ENCODE measurements at places on chromosomes 12 and 14.

DNA sequence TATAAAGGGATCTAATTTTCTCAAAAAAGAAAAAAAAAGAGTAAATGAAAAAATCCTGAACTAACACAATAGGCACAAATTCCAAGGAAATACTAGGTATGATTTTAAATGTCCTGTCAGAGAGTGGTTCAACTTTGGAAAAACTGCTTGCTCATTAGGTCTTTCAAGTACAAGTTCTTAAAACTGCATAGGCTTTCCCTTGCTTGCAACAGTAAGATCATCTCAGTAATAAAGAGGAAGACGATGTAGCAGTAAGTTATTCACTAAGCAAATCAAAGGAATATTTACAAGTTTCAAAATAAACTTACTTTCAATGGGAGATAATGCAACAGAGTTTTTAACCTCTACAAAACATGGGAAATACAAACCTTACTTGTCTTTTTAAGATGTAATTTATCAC lies 21.6 kb downstream of the CORO1C start:
- no peak for DNase-seq

DNA sequence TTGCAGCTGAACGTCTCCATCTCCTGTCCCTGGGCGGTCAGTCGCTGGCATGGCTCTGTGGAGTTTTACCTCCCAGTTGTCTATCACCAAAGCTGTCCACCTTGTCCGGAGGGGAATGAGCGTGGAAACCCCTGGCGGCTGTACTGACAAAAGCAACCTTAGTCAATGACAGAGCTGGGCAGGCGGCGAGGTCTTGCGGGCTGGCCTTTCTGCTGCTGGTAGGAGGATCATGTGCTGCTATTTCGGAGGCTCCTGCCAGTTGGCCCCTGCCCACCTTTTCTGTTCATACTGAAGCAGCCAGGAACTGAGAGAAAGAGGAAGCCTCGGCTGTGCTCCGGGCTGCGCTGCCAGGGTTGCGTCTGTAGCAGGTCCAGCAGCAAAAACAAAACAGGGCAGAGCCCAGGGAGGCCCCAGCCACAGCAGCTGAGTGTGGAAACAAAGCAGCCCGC lies 57.7 kb downstream of the HMGA2 start:
- no peak for DNase-seq

DNA sequence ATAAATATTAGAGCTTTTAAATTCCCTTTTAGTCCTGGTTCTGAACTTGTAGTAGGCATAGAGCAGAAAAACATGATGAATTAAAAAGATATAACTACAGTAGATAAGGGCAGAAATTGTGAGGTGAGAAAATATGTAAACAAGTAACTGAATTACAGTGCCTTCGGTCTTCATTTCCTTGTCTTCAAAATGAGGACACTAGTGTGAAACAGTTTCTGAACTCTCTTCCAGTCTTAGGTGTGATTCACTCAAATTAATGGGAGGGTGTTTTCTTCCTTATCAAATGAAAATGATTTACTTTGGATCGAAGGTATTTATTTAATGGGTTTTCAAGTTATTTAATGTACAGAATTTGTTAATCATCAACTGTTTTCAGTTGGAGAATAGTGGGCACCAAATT lies 1.5 kb downstream of the FGD4 start:
- no peak for DNase-seq

- no peak for DNase-seq
These were observed 241.4 kb downstream of the NUAK1 start for GRCh38 chr12:105897311-105897725.

- no peak for DNase-seq
These were observed 73.8 kb upstream of the RFX4 start for GRCh38 chr12:106508966-106509365.

DNA sequence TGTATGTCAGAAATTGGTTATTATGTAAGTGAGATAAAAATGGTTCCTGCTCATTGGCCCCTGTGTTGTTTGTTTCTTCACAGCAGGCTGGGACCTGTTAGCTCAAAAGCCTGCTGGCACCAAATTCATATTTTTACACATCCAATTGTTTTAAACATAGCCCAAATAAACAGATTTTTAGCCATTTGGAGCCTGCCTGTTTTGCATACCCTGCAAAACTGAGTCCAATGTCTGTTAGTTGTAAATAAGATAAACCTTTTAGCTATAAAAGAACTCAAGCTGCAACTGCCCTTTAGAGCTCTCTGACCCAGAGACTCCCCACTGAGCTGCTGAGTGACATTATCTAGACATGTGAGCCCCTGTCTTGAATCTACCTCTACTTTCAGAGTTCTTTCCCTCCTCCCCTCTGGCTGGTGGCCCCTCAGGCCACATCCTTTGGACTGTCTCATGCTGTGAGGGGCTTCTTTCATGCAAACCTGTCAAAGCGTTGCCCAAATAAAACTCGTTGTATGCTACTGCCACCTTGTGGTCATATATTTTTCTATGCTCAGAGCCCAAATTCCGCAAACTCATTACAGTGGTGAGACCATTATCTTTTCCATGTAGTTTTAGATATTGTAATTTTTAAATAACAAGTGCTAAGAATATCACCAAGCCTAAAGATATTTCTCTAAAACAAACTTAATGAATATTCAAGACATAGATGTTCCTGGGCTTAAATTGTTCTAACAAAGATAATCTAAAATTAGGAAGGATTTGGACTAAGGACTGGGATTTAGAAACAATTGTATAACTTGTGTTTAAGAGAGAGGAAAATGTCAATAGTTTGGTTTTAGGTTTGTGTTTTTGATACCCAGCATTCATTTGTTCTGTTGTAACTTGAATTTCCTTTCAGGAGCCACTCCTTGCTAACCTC lies 337.9 kb downstream of the AACS start:
- peak; percentile 22 for DNase-seq

GRCh38 chr12:124616394-124617221 lies 49.2 kb upstream of the NCOR2 start:
- no peak for DNase-seq

DNA sequence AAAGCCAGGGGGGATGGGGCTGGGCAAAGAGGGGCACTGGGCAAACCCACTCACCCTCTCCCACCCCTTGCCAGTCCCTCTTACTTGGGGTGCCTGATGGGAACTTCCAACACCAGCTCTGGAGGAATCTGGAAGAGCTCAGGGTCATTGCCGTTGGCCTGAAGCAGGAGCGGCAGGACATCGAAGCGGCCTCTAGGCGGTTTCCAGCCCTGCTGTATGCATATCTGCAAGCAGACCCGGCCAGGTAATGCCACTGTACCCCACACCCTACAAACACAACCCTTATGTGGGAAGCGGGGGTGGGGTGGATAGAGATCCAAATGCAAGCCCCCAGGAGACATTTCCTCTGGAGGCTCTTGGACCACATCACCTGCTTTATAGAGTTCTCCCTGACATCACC lies 83.6 kb downstream of the NOS1 start:
- DNase-seq, result no peak

- DNase-seq, result no peak
These were observed 55.1 kb downstream of the PRIMA1 start for GRCh38 chr14:93733231-93733630.

GRCh38 chr14:104514156-104514848 lies 65.3 kb upstream of the C14orf180 start:
- no peak for DNase-seq

GRCh38 chr12:131466932-131467331 lies 244.0 kb upstream of the SFSWAP start:
- no peak for DNase-seq

DNA sequence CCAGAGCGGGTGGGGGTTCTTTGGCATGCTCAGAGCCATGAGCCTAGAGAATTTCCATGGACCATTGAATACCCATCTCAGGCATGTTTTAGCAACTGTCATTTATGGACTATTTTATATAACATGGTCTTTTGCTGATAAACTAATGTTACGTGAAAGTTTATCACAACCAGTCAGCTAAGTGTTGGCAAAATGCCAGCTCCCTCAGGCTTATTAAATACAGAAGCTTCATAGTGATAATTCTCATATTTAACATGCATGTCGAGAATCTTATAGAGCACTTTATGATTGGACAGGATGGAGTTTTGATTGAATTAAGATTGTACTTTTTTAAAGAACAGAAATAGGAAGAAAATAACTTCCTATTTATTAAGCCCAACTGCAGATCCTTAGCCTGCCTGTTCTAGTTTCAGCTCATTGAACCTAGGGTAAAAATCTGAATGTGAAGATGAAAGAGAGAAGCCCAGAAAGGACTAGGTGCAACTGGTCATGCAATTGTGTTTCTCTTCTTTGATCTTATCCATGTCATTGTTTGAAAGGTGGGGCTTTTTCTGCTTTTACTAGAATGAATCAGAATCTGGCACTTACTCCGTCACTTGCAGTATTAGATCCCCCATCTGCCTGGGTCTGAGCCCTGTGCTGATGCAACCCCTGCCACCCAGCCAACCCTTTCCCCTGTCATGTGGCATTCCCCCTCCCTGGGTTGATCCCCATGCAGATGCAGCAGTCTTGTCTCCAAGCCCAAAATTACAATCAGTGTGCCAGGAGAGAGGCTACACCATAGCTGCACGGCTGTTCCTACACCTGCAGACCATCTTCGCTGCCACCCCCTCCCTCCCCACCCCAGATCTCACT lies 134.6 kb upstream of the EVL start:
- DNase-seq, result no peak

GRCh38 chr12:18747895-18748294 lies 10.0 kb downstream of the CAPZA3 start:
- DNase-seq, result no peak

- DNase-seq, result no peak
These were observed 97.9 kb downstream of the RFLNA start for GRCh38 chr12:124392667-124393413.

DNA sequence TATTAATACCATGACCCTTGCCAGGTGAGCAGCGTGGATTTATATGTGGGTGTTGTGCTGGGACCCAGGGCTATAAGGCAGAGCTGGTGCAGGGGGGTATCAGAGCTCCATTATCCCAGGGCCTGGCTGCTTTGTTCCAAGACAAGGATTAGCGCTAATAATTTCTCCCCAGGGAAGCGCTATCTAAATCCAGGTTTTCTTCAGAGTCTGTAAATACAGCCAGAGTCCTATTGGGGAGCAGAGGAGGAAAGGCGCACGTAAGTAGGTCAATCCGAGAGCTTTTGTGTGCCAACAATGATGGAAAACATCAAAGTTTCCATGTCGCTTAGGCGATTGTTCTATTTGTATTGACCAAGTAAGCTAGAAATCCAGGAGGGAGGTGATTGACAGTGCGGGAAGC lies 1009.7 kb downstream of the VRK1 start:
- DNase-seq, result no peak

GRCh38 chr12:67981287-67982162 lies 7.7 kb upstream of the IFNG-AS1 start:
- DNase-seq, result no peak

GRCh38 chr14:61145903-61146481 lies 135.1 kb downstream of the TMEM30B start:
- DNase-seq, result no peak

GRCh38 chr12:24083838-24084237 lies 134.4 kb upstream of the SOX5 start:
- no peak for DNase-seq

- peak; percentile 6 for DNase-seq
These were observed 27.3 kb upstream of the CHPT1 start for GRCh38 chr12:101670007-101670671.

All from T-helper 2 cell (primary cell).